ENCODE measurements at places on chromosomes 6 and 20.

DNA sequence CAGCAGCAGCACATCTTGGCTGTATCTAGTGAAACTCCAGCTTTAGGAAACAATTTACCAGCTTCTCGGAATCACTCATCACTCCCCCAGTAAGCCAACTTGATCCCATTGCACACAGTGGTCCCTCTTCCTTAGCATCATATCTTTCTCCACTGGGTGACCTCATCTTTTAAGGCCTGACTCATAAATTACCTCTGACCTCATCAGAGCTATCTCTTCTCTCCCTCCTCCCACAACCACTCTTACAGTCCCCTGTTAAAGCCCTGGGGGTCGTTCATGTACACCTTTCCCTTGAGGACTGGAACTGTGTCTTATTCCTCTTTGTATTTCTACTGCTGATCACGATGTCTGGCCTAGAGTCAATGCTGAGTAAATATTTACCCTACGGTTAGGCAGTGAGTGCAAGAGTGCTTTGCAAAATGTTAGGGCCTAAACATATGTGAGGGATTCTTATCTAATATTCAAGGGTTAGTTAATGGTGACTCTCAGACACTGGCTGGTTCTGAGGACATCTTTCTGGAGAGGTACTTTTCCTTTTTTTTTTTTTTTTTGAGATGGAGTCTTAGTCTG, 187.2 kb downstream of the LRFN2 start:
- no peak for DNase-seq

GRCh38 chr6:5747379-5747778, 259.3 kb downstream of the NRN1 start:
- no peak for DNase-seq

GRCh38 chr6:22205266-22205665, 91.6 kb downstream of the PRL start:
- DNase-seq, result no peak

DNA sequence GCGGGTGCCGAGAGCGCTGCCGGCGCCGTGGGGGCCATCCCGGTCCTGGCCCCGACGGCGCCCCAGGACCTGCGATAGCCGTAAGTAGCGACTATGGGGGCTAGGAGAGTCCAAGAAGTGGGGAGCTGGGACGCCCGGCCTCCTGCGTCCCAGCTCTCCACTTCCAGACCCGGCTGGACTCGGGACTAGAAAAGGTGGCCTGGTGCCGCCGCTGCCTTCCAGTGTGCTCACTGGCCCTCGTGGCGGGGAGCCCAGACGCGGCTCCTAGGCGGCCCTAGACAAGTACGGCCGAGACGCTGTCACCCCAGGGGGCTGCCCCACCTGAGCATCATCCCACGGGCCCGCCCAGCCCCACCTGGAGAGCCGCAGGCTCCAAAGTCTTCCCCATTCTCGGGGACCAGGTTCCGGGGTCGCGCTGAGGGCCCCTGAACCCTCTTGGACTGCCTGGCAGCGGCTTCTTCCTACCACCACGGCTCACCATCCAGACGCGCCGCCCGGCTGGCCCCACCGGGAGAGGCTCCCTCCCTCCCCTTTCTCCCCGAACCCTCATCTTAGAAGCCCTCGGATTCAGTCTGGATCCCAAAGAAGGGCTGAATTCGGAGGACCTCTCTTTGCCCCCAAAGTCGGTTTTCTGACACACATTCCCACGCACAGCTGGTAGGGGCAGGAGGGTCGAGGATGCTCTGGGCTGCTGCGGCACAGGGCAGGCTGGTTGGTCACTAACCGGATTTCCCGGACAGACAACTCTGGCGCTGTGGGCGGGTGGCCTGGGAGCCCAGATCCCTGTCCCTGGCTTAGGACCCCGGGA, 870 bp upstream of the MDFI start:
- no peak for DNase-seq

Measured in stimulated activated CD8-positive, alpha-beta memory T cell treated with anti-CD3 and anti-CD28 coated beads, Interleukin-4, amount 100 ng/mL, for 24 hours (primary cell).